CD8-positive, alpha-beta T cell (primary cell): ENCODE measurements at places on chromosomes 12 and 14.

DNA sequence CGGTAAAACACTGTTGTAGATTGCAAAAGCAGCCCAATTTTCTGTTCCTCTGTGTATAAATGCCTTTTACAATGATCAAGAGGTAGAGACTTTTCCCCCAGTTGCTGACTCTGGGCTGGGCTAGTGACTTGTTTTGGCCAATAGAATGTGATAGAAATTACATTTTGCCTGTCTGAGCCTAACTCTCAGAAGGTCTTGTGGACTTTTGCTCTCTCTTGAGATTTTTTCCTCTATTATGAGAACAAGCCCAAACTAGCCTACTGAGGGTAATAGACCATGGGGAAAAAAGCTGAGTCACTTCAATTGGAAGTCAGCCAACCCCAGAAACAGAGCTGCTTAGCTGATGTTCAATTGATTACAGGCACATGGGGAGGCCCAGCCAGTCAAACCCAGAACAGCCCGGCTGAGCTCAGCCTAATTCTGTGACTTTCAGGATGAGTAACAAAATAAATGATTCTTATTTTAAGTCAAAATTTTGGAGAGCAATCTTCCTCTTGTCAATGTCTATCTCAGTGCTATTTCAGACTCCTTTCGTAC is 61.4 kb downstream of the MYF5 start:
- DNase-seq = no peak

DNA sequence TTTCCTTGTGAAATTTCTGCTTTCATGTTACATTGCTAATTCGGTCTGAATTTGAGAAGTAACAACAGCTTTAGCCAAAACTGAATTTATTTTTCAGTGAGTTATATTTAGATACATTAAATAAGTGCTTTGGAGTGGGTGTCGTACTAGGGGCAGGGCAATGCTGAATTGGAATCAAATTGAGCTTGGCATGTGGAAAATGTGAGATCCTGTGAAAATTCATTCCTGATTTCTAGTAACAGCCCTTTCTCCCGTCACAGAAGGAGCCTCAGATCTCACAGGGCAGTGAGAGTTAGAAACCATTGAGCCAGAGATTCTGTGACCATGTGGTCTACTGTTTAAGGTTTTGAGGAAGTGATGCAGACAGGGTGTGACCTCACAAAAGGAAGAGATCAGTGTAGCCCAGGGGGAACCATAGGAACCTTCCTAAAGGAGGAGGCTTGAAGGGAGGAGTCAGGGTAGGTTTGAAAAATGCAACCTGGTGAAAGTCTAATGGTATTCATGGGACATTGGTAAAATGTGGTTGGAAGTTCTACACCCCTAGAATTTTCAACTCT is 1136.8 kb downstream of the AACS start:
- DNase-seq = no peak

DNA sequence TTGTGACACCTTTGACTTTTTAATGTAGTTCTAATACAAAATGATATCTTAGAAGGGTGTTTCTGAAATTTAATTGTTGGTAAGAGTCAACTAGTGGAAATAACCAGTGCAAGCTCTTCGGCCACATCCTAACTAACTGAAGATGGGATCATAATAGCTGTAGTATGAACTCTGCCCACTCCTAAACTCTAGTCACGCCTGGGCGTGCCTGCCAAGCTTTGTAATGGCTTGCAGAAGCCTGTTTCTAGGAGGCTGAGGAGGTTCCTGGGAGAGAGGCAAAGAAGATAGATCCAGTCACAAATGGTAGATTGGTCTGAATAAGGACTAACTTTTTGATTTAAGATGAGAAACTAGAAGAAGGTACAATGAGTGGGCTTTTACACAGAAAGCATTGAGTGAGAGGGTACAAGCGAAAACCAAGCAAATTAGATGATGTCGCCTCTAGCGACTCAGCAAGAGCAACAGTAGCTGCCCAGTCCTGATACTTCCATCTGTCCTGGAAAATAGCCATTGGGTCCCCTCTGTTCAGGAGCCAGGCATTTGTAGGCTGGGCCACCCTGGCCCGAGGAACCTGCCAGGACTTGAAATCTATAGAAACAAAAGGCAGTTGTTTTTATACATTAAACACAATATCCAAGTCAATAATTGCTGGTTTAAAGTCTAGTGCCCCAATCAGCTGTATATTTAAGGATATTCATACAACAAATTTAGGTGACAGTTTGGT is 148.8 kb downstream of the SLC38A4 start:
- DNase-seq = no peak

- peak; percentile 32 for DNase-seq
Observed at GRCh38 chr12:53098354-53098981, 1.0 kb downstream of the IGFBP6 start.

DNA sequence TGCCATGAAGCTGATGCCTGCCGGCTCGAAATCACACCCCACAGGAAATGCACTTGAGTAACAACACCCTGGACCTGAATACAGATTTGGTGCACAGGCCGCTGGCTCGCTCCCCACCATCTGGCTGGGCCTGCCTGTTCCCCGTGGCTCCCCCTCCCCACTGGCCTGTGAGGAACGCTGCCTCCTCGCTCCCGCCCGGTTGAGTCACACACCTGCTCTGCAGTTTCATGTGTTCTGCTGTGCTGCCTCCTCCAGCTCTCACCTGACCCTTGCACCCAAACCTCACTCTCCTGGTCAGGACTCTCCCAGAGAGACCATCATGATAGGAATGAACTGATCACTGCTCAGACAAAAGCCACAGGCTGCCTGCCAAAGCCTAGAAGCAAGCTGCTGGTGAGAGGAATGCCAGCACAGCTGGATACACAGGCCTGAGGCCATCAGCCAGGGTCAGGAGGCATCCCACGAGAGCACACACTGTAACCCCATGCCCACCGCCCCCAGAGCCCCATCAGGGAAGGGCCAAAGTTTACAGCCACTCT is 3.8 kb upstream of the SIVA1 start:
- no peak for DNase-seq

DNA sequence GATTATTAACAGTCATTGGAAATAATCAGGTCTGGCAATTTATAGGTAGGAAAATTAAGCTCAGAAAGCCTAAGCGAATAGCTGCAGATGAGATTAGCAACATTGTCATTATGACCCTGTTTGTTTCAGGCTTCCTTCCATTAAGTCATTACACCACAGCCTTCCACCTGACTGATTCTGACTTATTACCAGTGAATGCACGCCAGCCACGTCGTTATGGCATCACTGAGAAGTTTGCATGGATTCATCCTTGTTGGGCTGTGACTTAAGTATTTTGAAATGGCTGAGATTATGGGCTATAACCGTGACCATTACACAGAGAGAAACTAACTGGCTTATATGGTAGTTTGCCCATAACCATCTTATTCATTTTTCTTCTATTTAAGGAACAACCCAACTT is 18.6 kb downstream of the RASSF8 start:
- no peak for DNase-seq
